ENCODE measurements at places on chromosomes 12 and 14. TPM values are rescaled to one million over a fixed set of nuclear protein-coding genes. Genes with fewer than 3 reads are reported as not detected.
A peak's percentile ranks its signal among the peaks of the same experiment; 100 is the strongest.

The TRPV4 gene
- 16.5 TPM for polyA plus RNA-seq

DNA sequence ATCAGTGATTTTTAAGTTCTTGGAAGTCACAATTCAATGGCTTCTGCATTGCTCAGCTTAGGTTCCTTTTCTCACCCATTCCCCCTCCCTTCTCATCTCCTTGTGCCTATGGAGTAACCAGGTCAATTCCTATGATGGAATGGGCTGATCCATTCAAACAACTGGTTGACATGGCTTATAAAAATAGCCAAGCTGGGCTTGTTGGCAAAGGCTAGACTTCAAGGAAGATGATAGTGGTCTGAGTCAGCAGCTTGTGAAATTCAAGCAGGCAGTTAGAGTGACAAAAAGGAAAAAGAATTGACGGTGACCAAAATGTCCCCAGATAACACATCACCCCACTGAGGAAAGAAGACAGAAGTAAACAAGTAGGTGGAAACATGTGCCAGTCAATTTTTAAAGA, 119.9 kb upstream of the PCED1B start:
- no peak for DNase-seq

The PLEKHD1 gene
- polyA plus RNA-seq, result 5.4 TPM

The LPCAT3 gene
- polyA plus RNA-seq, result 80.7 TPM

The C2CD5 gene
- polyA plus RNA-seq, result 110 TPM

DNA sequence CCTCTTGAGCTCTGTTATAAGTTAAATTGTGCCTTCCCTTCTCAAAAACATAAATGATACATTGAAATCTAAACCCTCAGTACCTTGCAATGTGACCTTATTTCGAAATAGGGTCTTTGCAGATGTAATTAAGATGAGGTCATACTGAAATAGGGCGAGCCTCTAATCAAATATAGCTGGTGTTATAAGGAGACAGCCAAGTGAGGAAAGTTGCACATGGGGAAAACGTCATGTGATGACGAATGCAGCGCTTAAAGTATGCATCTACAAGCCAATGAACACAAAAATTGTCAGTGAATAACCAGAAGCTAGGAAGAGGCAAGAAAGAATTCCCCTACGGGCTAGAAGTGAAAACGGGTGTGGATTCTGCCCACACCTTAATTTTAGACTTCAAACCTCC, 305.2 kb upstream of the FOXG1 start:
- no peak for DNase-seq

DNA sequence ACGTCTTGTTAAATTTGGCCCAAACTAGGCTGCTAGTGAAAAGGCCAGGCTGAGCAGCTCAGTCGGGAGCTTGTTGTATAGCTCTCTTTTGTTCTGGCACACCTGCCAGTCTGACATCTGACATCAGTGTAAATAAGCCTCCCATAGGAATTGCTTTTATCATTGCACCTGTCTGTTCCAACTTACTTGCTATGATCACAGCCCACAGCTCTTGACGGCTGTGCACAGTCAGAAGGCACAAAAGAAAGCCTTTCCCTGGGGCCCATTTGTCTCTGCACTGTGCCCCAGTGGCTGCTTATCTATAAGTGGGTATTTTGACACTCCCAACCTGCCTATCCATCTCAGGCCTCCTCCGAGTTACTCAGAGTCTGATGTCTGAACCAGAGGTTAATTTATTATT, 324.5 kb downstream of the NUAK1 start:
- no peak for DNase-seq

GRCh38 chr12:116429826-116430360, 129.3 kb upstream of the MAP1LC3B2 start:
- no peak for DNase-seq

GRCh38 chr14:90785876-90786450, 30.3 kb downstream of the TTC7B start:
- no peak for DNase-seq

DNA sequence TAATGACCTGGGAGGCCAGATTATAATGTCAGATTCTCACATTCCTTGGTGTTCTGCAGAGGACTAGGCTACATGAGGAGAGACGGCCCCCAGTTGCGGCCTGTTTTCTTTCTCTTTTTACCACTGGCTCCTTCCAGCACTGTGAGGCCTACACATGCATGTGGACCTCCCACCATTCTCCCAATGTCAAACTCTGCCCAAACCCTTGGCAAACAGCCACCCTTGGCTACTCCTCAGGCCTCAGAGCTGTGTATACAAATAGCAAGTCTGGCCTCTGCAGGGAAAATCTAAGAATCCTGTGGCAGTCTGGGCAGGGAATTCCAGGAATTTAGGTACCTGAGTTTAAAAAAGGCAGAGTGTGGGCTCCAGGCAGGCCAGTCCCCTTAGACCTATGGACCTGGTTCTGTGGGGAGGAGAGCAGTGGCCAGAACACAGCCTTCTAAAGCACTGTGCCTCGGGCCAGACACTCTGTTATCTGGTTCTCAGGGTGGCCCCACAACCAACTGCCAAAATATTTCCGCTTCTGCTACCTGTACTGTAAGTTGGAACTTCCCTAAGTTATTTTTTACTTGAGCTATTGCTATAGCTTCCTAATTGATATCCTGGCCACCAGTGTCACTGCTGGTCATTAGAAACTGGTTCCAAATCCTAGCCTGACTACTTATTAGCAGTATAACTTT, 19.9 kb upstream of the NEDD1 start:
- DNase-seq, result peak; percentile 44

GRCh38 chr12:52884526-52885293, 20.2 kb downstream of the KRT8 start:
- no peak for DNase-seq

The ERBB3 gene
- 111 TPM for polyA plus RNA-seq

DNA sequence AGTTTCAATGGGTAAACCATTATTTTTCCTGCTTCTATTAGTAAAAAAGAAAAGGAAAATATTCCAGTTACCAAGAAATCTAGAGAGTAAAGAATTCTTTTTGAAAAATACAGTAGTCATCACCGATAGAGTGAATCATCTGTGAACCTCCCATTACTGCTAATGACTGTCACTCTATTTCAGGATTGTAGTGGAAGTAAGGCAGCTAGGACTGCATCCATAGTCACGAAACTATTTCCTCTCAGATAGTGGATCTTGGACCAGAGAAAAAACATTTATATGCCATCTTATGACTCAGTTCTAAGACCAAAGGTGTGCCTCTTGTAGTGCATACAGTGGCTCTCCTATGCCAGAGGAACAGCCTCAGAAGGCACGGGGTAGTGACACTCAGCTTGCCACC, 173.9 kb upstream of the PLEKHA5 start:
- no peak for DNase-seq

DNA sequence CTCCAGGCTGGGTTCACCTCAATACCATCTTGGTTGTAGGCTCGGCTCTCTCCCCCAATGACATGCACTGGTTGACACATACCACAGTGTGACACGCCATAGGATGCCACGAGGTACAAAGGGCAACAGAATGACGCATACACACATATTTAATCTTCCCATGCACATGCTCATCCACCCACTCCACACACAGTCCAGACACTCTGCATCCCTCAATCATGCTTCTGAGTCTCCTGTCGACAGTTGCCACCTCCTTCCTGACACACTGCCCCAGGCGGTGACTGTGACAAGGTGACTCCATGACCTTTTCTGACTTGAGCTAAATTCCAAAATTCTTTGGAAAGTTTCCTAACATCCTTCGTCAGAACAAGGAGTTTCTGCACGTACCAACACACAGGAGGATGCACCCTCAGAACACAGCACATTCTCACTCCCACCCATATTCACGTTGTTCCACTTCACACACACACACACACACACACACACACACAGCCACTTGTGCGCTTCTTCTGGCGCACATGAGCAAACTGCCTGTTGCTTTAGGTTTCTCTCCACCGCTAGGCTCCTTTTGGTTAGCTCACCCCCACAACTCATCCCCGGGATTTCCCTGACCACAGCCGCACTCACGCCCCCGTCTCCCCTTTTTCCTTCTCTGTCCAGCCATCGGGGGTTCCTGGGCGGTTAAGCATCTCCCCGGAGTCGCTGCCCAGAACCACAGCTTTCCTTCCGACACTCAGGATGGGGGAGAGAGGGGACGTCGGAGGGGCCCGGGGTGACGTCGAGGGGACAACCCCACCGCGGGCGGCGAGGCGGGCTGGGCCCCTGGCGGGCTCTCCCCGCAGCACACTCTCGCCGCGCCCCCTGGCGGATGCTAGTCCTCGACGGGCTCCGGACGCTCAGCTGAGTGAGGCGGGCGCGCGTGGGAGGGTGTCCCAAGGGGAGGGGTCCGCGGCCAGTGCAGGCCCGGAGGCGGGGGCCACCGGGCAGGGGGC, 536 bp upstream of the WNT1 start:
- no peak for DNase-seq

DNA sequence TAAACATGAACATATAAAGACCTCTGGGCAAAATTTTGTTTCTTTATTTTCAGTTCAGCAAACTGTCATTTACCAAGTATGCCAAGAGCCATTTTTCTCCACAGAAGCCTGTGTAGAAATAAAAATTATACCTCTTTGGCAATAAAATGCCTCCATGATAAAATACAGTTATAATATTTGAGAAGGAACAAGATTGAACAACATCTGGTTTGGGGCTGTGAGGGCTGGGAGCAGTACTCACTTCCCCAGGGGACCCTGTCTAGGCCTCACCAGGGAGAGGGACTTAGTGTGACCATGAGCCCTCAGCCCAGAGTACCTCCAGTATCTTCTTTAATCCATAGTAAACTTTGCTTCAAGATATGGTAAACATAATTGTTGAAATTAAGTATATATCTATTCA, 65.1 kb downstream of the DAAM1 start:
- DNase-seq, result no peak

GRCh38 chr12:3285570-3285969, 205.4 kb upstream of the PRMT8 start:
- no peak for DNase-seq

DNA sequence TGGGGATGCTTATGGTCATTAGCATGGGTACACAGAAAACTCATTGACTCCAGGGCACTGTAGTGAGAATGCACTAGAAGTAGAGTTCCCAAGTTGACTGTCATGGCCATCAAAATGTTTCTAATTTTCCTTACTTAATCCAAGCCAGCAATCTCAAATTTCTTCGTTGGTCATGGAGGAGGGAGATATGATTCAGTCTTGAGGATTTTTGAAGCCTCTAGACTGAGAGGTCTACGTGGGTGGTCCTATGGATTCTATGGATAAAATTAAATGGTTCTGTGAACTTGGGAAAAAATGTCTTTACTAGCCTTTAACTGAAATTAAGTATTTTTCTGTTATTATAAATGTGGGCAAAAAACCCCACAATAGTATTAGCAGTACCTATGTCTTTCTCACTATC, 508.5 kb downstream of the FUT8 start:
- no peak for DNase-seq

- no peak for DNase-seq
These were observed 3.0 kb downstream of the ADGRD1 start for GRCh38 chr12:130956456-130957303.

GRCh38 chr12:66885115-66885875, 206.4 kb upstream of the GRIP1 start:
- no peak for DNase-seq

- no peak for DNase-seq
These were observed 97.4 kb downstream of the SRGAP1 start for GRCh38 chr12:63941879-63942278.

DNA sequence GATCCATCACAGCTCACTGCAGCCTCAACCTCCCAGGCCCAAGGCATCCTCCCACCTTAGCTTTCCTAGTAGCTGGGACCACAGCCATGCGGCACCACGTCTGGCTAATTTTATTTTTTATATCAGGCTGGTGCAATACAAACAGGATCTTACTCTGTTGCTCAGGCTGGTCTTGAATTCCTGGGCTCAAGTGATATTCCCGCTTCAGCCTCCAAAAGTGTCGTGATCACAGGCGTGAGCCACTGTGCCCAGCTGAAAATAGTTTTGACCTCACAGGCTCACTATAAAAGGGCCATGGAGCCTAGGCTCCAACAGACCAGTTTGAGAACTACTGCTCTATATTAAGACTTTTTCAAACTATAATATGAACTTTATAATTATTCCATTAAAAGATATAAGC, 37.3 kb downstream of the SNX6 start:
- no peak for DNase-seq

GRCh38 chr12:79448816-79449215, 241.9 kb downstream of the PAWR start:
- DNase-seq, result no peak

DNA sequence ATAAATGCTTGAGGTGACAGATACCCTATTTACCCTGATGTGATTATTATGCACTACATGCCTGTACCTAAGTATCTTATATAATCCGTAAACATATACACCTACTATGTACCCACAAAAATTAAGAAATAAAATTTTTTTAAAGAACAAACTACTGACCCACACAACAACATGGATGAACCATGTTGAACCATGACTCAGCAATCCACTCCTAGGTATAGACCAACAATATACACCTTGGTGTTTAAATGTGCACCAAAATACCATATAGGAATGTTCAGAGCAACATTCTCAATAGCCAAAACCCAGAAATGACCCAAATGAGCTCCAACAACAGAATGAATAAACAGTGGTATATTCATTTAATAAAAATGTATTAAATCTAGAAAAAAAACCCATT, 245.1 kb downstream of the GXYLT1 start:
- no peak for DNase-seq

DNA sequence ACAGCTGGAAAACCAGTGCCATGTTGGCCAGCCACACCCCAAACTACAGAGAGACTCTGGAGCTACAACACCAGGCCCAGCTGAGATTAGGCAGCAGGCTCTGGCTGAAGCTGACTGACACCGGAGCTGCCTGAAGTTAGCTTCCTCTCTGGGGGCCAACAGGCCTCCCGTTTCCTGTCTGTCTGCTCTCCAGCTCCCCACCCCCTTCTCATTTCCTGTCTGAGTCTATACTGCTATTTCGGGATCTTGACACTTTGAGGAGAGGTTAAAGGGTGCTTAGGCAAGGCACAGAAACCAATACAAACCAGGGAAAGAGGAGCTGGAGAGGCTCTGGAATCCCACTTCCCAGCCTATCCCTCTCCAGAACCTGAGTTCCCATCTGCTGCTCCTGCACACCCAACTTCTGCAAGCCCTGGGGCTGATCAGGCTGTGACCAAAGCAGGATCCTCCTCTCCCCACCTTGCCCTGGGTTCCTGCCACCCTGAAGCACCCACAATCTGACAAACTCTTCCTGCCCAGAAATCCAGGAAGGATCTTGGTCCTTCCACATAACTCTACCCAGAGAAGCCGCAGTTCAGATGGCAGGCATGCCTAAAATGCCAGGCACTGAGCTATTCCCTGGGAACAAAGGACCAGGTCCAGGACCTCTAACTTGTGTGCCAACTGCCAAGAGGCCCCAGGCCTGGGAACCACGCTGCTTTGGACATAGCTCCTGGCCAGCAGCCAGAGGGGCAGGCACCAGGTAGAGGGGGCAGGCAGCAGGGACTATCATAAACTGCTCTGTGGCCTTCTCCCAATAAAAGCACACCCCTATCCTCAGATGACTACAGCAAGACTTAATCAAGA, 39.9 kb downstream of the PRPF40B start:
- peak; percentile 82 for DNase-seq

GRCh38 chr12:123237646-123238329, 4.6 kb downstream of the MTRFR start:
- DNase-seq, result no peak

The ZNF26 gene
- 17.7 TPM for polyA plus RNA-seq

- peak; percentile 38 for DNase-seq
These were observed 1322.3 kb upstream of the SEL1L start for GRCh38 chr14:82855912-82856391.

GRCh38 chr14:103624860-103625259, 4.2 kb upstream of the KLC1 start:
- no peak for DNase-seq
